RWPE1 (cell line): ENCODE measurements at places on chromosomes 4 and X.

DNA sequence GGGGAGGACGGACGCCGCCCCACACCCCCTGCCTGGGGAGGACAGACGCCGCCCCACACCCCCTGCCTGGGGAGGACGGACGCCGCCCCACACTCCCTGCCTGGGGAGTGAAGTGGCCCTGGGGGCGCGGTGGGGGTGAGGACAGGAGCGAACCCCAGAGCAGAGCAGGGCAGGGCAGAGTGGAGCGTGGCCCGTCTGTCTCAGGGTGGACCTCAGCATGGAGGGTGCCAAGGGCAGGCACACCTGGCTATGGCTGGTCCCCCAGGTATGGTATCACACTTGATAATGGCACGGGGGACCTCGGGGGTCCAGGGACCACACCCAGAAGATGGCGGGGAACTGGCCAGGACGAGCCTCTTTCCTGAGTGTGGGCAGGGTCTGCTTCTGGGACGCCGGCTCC lies 9.6 kb downstream of the LRPAP1 start:
- DNase-seq = no peak

- no peak for DNase-seq
Observed at GRCh38 chr4:7074426-7074825, 6.6 kb upstream of the GRPEL1 start.

DNA sequence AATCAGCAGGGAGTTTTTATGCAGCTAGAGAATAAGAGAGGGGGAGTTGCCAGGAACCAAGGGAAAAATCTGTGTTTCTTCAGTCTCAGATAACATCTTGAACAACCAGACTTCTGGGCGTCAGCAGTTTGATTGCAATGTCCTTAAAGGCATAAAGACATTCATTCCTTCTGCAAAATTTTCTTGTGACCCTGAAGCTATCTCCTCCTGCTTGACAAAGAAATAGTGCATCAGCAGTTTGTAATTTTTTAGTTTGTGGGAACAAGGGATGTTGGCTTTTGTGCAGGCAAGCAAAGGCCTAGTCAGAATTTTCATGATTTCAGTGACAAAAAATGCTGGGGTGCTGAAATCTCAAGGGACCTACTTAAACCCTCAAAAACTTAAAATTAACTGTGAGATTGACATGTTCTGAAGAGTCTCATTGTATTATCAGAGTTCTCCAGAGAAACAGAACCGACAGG lies 125.8 kb upstream of the UNC5C start:
- DNase-seq = no peak

DNA sequence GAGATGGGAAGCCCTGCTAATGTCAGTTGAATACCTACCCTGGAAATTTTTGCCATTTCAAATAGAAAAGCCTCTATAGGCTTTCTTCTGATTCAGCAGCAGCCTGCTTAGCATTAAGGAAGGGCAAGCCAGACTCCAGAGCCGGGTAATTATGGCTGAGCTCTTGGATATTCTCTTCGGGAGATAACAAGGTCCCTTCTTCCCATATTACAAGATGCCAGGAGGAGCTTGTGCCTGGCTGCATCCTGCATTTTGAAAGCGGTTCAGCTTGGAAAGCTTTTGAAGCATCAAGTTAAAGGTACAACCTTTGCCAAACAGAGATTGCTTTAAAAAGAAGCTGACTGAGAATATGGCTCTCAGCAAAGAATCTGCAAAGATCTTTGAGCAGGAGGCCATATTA lies 399.6 kb upstream of the RPS6KA3 start:
- DNase-seq = no peak

DNA sequence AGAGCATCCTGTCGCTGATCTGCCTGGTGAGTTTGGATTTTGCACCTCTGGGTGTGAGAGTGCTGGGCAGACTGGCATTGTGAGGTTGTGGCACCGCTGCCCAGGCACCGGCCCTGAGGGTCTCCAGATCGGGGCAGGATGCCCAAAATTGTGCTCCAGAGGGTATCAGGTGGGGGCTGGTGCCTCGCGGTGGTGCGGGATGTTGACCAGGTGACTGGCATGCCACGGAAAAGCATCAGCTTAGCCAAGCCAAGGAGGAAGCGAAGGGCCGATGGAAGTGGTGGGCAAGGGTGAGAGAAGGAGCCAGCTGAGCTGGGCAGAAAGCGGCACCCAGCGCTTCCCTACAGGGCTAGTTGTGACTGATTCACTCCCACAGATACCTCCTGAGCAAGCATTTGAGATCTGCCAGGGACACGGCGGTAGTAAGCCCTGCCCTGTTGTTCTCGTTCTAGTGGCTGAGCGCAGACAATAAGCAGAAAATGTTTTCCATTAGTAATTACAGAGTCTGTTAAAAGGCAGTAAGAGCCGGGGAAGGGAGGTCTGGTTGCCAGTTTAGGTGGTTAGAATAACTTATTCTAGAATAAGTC lies 809 bp downstream of the ZFP92 start:
- DNase-seq = no peak

DNA sequence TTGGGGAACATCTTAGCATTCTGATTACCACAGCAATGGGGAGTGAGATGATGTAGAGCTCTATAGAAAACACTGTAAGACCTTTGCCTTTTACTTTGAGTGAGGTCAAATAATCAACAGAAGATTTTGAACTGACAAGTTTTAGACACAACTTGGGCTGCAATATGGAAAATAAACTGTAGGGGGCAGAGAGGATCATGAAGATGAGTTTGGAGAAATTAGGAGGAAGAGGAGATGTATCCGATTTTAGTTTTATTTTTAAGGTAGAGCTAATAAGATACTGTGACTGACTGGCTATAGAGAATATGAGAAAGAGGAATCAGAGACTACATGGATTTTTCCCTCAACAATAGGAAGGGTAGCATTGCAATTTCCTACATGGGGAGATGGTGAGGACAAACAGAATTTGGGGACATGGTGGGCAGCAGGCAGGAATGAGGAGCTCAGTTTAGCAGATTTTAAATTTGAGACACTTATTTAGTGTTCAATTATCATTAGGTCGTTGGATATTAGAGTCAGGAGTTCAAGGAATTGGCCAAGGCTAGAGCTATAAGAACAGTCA lies 563.1 kb downstream of the INPP4B start:
- no peak for DNase-seq

GRCh38 chrX:1535241-1536041 lies 1.5 kb downstream of the P2RY8 start:
- no peak for DNase-seq

- DNase-seq = peak; percentile 9
Observed at GRCh38 chrX:134990801-134991481, at the start of gene SMIM10. SMIM10 (plus strand) TSS chrX:134990991; CDS start chrX:134991096, 105 bp downstream.

DNA sequence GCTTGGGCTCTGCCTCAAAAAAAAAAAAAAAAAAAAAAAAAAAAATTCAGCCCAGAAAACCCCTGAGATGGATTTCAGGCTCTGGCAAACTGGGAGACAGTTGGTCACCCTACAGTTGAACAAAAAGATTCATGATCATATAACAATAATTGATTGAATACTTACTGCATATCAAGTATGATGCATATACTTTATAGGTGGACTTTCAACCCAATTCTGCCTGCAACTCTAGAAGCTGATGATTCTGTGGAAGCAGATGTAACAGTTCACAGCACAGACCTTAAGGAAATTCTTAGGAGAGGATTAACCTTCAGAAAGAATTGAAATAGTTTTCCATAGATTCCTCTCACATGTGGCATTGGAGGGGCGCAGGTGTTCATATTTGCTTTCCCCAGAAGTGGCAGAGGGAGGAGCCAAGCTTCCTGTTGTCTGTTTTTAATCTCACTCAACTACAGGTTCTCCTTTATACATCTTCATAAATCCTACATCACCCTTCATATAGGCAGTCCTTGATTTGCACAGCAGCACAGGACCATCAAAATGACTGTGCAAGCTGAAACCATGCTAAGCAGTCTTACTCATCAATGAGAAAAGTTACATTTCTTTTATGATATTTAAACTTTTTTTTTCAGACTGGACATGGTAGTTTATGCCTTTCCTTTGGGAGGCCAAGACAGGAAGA lies 149.4 kb upstream of the KLF3 start:
- no peak for DNase-seq

- peak; percentile 85 for DNase-seq
Observed at GRCh38 chr4:48746608-48747362, 33.3 kb downstream of the FRYL start.

GRCh38 chr4:184420881-184421416 lies 53.4 kb downstream of the IRF2 start:
- DNase-seq = no peak

DNA sequence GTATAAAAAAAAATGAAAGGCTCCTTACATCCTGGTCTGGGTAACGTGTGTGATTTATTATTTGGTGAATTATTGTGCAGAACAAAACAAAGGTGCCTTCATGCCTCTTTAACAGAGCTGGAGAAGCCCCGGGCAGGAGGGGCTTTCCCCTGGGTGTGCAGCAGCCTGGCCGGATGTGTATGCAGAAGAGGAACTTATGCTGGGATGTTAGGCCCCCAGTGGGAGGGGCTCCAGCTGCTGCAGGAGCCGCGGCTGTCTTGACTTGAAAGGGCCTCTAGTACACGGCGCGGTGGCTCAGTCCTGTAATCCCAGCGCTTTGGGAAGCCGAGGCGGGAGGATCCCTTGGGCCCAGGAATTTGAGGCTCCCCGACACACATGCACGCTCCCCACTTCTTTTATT lies 16.0 kb downstream of the CCNQ start:
- DNase-seq = no peak

- DNase-seq = no peak
Observed at GRCh38 chr4:129337228-129337620, 241.3 kb downstream of the C4orf33 start.

- DNase-seq = peak; percentile 25
Observed at GRCh38 chrX:132181364-132181763, 37.9 kb downstream of the RAP2C start.

DNA sequence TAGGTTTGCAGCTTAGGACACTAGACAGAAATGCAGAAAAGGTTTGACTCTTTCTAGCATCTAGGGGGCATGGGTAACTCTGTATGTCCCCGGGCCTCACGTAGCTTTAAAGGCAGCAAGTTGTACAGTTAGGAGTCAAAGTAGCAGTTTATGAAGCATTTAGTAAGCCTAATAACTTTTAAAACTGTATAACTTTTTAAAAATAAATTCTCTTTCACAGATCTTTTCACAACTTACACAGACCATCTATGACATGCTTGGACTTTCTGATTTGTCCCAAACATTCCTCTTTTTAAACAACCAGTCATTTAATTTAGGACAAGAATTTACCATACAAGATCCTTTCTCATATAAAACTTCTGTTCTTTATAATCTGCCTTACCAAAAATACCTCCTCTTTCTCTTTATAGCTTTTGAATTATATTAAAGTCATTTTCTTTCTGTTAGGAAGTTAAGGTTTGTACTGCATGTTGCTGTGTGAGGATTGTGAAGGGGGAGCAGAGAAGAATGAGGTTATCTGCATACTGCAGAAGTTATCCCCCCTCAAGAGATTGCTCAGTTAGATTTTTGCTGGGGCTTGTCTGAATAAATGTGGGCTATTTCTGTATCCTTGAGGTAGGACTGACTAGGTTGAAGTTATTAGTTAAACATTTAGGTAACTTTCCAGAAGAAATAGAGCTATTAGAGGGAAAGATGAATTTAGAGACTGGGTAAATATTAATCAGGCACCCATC lies 94.3 kb downstream of the CPE start:
- DNase-seq = no peak

GRCh38 chr4:112702892-112703291 lies 65.9 kb downstream of the LARP7 start:
- DNase-seq = no peak

DNA sequence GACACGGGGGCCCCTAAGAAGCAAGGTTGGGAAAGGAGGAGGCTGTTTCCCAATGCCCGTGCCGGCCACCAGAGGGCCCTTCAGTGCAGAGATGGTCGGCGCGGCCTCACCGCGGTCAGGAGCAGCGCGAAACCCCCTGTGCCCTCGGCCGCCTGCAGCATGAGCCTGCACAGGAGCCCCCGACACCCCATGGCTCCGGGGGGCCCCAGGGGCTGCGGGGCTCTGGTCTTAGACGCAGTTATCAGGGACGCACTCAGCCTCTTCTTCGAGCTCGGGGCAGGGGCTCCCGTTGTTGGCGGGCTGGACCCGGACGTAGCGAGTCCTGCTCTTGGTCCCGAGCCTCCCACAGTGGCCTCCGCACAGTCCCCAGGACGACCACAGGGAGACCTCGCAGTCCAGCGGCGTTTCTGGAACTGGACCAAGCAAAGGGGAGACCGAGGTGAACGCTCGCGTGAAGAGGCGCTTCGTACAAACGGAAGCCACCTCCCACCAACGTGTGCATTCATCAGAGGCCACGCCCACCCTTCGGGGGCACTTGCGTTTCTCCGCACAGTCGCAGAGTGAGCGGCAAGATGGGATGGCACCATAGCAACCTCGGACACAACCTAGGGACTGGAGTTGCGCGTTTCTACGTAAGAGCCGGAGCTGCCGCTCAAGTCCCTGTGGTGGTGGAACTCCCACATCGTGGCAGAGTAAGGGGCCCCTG lies 5.0 kb downstream of the SPON2 start:
- peak; percentile 52 for DNase-seq

GRCh38 chr4:173091362-173091761 lies 77.2 kb upstream of the GALNT7 start:
- no peak for DNase-seq

- no peak for DNase-seq
Observed at GRCh38 chr4:30763321-30763727, 43.2 kb downstream of the PCDH7 start.

DNA sequence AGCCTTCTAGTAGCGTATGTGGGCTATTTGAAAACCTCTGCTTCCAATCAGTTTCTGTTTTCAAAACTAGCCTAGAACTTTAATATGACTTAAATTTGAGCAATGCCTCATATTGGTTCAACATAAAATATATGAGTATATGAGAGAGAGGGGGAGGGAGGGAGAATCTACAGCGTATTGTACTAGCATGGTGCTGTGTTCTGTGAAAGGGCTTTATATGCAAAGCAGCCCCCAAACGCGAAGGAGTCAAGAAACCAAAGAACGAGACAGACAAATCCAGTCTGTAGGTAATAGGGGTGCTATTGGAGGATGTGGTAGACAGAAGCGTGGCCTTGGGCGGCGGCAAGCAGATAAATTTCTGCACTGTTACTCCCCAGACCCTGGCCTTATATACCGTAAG lies 784 bp upstream of the ANXA5 start:
- DNase-seq = no peak

DNA sequence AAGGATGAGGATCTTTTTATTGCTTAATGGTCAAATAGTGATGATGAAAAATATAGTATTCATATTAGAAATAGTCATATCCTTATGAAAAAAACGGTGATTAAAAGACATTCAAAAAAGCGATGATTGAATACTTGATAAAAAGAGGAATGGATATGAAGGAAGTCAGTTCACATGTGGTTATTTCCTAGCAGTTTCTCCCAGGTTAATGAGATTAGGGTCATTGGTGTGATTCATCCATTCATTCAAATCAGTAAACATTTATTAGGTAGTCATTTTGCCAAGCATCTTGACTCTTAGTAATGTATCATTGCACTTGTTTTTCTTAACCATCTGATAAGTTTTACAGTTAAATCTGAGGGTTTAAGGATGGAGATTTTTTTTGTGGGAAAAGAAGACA lies 294.1 kb downstream of the ARHGAP24 start:
- no peak for DNase-seq

DNA sequence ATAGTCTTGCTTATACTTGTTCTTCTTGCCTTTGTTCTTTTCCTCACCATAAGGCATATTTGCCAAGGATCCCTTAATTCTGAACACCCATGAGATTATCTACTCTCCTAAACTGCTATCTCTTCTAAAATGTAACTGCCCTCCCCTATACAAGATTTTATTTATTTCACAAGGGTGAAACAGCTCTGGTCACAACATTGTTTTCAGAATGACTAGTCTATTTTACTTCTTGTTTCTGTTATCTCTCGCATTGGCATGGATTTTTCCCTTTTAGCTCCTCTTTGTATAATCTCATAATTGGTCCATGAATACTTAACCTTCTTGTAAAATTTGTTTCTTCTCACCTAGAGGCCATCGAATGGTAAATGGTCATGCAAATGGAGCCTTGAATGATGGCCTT lies 17.2 kb upstream of the COL25A1 start:
- no peak for DNase-seq
